Fibroblast of the aortic adventitia (primary cell): ENCODE measurements at places on chromosomes 13 and 19.

DNA sequence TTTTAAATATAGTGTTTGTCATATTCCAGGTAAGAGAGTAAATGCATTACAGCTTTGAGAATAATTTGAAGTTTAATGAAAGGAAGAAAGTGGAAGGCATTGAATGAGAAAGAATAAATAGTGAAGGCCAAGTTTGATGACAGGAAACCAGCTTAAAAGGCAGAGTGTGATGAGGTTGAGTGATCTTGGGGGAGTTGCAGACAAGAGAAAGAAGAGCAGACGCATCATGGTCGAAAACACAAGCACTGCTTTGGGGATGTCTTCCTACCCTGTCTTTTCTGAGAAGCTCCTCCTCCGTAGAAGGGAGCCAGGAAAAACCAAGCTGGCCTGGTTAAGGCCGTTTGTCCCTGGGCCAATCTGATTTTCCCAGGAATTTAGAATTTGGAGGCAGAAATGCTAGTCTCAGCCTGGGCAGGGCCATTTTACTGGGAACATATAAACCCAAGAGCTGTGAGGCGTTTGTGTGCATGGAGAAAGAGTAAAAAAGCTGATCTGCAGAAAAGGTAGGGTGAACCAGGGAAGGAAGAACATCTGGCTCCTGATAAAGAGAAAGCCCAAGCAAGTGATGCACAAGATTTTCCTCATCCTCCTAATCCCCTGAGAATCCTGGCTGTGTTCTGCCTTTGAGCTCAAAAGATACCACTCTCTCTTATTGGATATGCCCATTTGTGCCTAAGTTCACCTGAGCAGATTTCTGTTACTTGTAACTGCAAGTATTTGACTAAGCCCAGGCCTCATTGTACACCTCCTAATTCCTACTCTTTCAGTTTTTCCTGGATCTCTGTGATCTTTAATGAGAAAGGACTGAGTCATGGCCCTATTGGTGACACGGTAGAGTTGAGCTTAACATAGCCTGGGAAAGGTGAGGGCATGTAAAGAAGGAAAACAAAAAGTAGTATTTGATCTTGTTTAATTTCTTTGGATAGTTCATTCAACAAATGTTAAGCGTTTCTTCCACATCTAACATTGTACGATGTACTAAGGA, 80.0 kb downstream of the WDFY2 start:
- DNase-seq = peak; percentile 63

GRCh38 chr13:29855009-29855408, 4.6 kb upstream of the UBL3 start:
- DNase-seq = no peak

DNA sequence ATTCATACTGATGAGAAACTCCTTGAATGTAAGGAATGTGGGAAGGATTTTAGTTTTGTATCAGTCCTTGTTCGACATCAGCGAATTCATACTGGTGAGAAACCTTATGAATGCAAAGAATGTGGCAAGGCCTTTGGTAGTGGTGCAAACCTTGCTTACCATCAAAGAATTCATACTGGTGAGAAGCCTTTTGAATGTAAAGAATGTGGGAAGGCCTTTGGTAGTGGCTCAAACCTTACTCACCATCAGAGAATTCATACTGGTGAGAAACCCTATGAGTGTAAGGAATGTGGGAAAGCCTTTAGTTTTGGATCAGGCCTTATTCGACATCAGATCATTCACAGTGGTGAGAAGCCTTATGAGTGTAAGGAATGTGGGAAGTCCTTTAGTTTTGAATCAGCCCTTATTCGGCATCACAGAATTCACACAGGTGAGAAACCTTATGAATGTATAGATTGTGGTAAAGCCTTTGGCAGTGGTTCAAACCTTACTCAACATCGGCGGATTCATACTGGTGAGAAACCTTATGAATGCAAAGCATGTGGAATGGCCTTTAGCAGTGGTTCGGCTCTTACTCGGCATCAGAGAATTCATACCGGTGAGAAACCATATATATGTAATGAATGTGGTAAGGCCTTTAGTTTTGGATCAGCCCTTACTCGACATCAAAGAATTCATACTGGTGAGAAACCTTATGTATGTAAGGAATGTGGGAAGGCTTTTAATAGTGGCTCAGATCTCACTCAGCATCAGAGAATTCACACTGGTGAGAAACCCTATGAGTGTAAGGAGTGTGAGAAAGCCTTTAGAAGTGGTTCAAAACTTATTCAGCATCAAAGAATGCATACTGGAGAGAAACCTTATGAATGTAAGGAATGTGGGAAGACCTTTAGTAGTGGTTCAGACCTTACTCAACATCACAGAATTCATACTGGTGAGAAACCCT, 26.6 kb downstream of the ZNF345 start:
- peak; percentile 1 for DNase-seq

DNA sequence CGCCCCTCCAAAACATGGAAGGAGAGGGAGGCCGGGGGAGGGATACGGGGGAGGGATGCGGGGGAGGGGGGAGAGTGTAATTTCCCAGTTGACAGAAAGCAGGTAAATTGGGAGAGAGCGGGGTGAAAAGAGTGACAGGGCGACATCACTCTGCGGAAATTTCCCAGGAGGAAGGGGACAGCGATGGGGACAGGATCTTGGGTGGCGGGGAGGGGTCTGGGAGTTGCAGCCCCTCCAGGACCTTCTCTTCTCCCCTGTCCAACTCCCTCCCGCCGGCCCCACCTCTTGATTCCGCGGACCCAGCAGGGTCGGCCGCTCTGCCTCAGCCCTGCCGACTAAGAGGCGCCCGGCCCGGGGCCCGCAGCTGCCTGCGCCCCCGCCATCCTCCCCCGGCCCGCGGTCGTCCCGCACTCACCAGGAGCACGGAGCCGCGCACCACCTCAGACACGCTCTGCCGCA, 108.0 kb upstream of the DOCK9 start:
- DNase-seq = no peak

GRCh38 chr19:51354742-51355148, 11.4 kb downstream of the ETFB start:
- no peak for DNase-seq

DNA sequence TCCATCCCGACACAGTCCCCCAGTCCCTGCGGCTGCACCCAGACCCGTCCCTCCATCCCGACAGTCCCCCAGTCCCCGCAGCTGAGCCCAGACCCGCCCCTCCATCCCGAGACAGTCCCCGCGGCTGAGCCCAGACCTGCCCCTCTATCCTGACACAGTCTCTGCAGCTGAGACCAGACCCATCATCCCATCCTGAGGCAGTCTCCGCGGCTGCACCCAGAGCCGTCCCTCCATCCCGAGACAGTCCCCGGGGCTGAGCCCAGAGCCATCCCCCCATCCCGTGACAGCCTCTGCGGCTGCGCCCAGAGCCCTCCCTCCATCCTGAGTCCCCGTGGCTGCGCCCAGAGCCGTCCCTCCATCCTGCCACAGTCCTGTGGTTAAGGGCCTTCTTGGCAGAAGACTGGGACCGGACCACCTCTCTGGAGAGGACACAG, 28.8 kb upstream of the TMEM255B start:
- DNase-seq = no peak

DNA sequence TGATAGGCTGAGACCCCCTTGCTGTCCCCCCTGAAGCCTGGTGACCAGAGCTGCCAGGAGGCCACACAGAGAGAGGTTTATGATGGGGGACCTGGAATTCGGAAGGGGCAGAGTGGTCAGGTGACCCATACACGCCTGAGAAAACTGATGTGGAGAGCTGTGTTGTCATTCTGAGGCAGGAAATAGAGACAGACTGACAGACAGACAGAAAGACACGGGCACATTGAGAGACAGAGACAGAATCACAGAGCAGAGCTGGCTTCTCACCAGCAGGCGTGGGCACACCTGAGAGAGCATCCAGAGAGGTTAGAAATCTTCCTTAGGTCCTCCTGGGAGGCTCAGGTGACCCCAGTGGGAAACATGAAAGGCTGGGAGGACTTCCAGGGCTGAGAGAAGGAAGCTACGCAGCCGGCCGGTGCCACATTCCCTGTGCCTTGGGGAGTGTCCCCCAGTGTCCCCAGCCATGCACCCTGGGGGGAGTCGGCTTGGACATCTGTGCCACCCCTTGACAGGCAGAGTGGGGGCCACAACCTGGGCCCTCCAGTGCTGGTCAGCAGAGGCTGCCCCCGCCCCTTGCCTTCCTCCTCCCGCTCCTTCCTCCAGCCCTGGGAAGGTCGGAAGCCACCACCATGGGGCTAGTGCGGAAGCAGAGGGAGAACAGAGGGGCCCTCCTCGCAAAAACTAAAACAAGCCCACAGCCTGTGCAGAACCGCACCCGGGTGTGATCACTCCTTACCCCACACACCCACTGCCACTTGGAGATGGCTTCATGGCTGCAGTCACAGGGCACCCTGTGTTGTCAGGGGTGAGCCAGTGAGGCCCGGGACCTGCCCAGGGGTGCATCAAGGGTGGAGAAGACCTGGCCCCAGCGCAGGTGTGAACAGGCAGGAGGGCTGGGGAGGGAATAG, 2.2 kb downstream of the FFAR1 start:
- DNase-seq = no peak

- no peak for DNase-seq
Measured at GRCh38 chr19:48230555-48231129, 25.1 kb downstream of the CARD8 start.

GRCh38 chr13:44734201-44734707, 158.1 kb upstream of the TSC22D1 start:
- DNase-seq = peak; percentile 87

DNA sequence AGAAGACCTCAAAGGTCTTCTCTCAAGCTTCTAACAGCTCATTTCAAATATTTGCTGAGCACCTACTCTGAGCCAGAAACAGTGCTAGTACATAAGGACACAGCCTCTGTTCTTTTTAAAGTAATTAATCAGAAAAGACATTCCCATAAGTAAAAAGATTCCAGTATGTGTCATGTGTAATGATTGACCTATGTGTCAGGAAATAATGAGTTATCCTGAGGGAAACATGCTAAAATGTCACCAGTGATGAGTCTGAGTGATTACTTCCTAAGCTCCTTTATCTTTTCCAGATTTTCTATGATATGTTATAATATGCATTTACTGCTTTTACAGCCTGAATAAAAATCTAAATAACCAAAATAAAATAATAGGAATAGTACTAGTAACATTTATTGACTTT, 107.6 kb downstream of the SLC25A15 start:
- no peak for DNase-seq

GRCh38 chr13:40979232-40979631, 39.9 kb downstream of the ELF1 start:
- no peak for DNase-seq

- no peak for DNase-seq
Measured at GRCh38 chr19:37304190-37304883, 66.6 kb upstream of the ZNF527 start.

GRCh38 chr19:42528354-42529247, at the start of gene CEACAM1:
CEACAM1 (minus strand) TSS chr19:42528481; CDS start chr19:42528374, 107 bp downstream.
- DNase-seq = no peak

GRCh38 chr19:536031-536880, 4.7 kb downstream of the CDC34 start:
- DNase-seq = no peak

GRCh38 chr19:16920816-16921529, 32.2 kb downstream of the F2RL3 start:
- peak; percentile 80 for DNase-seq

DNA sequence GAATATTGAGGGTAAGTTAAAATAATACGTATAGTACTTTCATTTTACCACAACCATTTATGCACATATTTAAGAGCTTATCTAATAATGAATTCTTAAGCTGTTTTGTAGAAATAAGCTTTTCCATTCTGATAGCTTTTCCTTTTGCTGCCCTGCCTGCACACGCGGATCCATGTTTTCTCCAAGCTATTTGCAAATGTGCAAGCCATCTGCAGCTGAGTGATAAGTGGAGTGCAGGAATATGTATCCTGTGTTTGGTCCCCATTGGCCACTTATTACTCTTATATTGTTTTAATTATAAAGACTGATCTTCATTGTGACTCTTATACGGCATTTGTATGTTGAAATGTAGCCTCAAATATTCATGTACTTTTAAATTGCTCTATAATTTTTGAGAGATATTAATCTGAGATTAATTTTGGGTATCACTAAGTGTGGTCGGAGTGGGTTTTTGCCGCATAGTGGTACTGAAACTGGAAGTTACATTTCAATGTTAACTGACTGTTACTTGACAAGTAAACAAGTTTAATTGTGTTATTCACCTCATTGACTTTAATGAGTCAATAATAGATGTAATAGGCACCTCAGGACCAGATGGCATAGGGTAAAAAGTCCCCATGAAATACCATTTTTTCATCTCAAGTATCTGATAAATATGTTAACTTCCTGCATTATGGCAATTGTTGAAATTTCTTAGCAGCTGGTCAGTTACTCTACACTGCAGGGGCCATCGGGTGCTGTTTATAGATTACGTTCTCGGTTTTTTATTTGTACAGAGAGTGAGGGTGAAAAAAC, 1567.4 kb downstream of the EFNB2 start:
- no peak for DNase-seq

- no peak for DNase-seq
Measured at GRCh38 chr19:1646659-1647453, 5.6 kb downstream of the TCF3 start.

GRCh38 chr13:36675213-36675536, 1.4 kb downstream of the SERTM1 start:
- DNase-seq = no peak

- DNase-seq = peak; percentile 85
Measured at GRCh38 chr13:51148952-51149573, 38.0 kb upstream of the C13orf42 start.
